ENCODE measurements at places on chromosomes 5 and 9.

DNA sequence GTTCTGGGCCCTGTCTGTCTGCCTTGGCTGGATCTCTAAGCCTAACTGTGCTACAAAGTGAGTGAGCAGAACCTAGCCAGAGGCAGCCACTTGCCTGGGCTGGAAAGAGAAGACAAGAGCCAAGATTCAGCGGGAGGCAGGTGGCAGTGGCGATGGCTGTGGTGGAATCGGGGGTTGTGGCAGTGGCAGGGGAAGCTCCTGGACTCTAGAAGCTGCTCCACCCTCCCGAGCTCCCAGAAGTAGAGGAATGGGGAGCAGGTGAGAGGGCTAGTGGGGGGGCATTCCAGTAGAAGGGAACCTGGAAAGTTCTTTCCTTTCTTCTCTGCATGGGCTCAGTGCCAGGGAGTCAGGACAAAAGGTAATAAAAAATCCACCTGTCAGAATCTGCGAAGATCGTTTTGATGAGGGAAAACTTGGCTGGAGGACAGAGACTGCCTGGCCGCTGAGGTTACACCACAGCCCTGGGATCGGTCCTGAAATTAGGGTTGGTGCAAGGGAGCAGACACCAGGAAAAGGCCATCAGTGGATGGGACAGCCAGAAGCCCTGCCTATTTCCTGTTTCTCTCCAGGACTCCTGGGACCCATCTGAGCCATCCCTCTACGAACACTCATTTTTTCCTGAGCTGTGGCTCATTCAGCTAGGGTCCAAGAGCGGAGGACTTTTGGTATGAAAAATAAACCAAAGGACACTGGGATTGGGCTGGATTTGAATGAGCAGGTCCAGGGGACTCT lies 1.6 kb downstream of the CRAT start:
- no peak for DNase-seq

GRCh38 chr9:31590091-31590490 lies 794.4 kb upstream of the ACO1 start:
- no peak for DNase-seq

- DNase-seq: no peak
These were observed 188.0 kb downstream of the XRCC4 start for GRCh38 chr5:83265318-83265717.

- no peak for DNase-seq
These were observed 4.8 kb upstream of the CHD1 start for GRCh38 chr5:98933445-98934072.

GRCh38 chr5:114952876-114953275 lies 216.8 kb downstream of the TRIM36 start:
- DNase-seq: no peak

GRCh38 chr9:17521100-17521855 lies 57.6 kb upstream of the SH3GL2 start:
- no peak for DNase-seq

DNA sequence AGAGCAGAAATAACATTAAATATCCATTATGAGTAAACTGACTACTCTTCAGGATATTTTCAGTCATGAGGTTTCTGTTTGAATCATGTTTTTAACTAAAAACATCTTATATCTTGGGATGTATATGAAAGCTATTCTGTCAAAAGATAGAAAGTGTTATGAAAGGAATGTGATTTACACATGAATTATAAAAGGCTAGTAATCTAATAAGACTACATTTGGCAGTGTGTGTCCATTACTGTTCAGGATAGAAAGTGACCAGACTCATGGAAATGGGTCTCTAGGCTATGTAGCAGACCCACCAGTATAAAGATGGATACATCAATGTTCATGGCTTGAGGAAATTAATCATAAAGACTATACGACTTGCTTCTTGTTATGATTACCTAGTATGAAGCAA lies 1328.2 kb upstream of the NUDT12 start:
- DNase-seq: no peak

Data from occipital lobe (tissue), 3 donors.